ENCODE measurements at places on chromosomes 2 and 18.

DNA sequence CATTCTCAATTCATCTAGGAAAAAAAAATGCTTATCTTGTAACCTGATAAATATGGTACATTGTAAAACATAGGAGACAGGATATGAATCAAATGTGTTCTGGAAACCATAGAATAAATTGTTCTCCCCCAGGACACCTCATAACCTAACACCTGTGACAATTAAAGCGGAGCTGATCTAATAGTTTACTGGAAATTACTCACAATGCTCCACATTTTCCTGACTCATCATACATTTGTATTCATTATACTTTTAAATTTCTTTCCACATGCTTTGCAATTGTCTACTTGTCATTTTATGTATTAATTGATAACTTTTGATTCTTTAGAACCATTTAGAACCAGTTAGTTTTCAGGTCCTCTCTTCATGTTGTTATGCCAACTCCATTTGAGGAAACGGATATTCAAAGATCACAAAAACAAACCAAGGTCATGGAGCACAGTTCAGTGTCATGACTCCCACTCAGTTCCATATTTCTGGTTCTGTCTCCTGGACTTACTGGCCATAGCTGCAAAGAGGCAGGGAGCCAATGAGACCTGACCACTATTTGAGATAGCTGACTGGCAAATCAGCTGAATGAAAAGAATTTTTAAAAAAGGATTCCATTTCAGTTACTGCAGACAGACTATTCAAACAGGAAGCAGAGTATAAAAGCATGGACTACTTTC lies 128.5 kb downstream of the CALCRL start:
- no peak for DNase-seq

DNA sequence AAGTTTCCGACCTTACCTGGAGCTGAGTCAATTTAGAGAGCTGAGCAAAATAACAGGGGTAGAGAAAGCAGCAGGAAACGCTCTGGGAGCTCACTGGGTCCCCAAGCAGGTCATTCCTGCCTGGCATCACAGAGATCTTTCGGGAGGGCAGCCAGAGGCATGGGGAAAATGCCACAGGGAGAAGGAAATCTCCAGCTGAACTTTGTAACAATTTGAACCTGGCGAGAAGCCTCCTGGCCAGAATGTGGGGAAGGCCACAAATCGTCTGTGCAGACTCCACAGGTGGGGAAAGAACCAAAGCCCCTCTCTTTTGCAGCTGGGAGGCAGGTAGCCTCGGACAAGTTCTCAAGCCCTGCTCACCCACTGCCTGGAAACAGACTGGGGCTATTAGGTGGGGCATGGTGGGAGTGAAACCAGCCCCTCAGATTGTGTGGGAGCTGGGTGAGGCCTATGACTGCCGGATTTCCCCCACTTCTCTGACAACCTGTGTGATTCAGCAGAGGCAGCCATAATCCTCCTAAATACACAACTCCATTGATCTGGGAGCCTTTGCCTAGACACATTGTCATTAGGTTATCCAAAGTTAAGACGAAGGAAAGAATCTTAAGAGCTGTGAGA lies 53.9 kb downstream of the INO80D start:
- no peak for DNase-seq

DNA sequence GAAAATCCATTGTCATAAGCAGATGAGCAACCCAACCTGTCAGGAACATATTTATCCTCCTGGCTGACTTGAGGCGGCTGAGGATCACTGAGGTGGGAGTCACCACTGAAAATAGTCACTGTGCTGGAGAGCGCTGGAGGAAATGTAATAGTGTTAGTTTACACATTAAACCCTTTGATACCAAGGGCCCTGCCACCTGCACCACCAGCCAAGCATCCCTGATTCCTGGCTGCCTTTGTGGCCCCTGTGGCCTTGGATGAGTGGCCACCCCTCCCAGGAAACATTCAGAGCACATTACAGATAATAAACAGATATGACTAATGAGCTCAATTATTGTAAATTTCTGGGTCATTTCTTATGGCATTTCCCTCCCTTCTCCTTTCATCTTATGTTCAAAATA lies 105.9 kb downstream of the LYPD1 start:
- no peak for DNase-seq

GRCh38 chr2:101012706-101013181 lies 10.7 kb downstream of the RPL31 start:
- DNase-seq: peak; percentile 71

GRCh38 chr2:188519136-188519535 lies 227.5 kb downstream of the GULP1 start:
- DNase-seq: no peak

- DNase-seq: peak; percentile 45
Measured at GRCh38 chr2:46909771-46910419, 5.7 kb downstream of the MCFD2 start.

DNA sequence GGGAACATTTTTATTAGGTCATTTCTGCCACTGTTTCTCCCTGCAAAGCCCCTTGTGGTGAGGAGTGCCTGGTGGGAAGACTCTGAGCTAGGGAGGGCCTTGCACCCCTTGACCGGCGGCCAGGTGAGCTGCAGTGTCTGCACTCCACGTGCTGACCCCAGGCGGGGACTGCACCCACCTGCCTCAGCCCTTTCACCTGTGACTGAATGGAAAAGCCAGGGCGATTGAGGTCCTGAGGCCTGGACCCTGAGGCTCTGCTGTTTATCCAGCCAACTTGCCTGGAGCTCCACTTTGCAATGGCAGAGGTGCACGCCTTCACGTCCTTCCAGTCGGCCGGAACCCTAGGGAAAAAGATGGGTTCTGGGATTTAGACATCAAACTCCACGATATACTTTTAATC lies 53.1 kb downstream of the TMEM18 start:
- DNase-seq: no peak

DNA sequence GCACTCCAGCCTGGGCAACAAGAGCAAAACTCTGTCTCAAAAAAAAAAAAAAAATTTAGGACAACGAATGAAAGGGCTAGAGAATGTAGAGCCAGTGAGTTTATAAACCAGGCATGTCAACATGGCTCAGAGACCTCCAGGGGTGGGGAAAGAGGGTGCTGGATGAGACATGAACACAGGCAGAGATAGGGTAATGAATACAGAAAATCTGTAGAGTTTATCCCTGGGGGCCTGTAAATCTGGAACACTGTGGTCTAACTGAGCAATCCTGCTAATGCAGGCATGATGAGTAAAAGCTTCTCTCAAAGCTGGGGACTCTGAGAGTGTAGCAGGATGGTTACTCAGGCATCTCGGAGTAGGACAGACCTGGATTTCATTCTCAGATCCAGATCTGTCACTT lies 59.2 kb upstream of the IGFBP2 start:
- DNase-seq: no peak

- DNase-seq: no peak
Measured at GRCh38 chr2:30436859-30437435, 10.1 kb upstream of the LCLAT1 start.

DNA sequence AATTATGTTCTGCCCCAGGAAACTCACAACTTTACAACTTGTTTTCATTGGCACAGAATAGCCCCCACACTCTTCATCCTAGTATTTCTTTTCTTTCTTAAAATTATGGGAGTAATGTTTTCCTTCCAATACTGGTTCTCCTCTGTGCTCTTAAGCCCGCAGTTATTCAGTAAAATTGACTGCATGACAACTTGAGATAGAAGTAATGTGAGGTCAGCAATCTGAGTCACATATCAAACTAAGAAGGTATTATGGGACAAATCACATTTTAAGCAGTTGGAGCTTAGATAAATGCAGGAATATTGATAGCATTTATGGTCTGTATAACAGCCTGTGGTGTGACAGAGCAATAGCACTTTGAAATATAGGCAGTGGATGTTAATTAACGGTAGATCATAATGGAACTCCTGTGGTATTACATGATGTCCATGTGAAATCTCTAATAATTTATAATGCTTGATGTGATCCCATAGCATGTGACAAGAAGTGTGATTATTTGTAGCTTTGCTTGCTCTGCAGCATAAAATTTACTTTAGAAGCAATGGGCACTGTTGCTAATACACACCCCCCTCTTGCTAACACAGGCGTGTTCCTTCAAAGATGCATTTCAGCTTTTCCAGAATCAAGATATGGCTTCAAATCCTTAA lies 351.4 kb upstream of the CDH20 start:
- DNase-seq: no peak

- DNase-seq: no peak
Measured at GRCh38 chr2:128446874-128447537, 128.3 kb upstream of the HS6ST1 start.

- DNase-seq: no peak
Measured at GRCh38 chr2:161107265-161107664, 53.0 kb upstream of the TANK start.

GRCh38 chr18:75065251-75066000 lies 143.5 kb downstream of the PTGR3 start:
- no peak for DNase-seq

GRCh38 chr18:32674491-32674890 lies 98.3 kb downstream of the KLHL14 start:
- DNase-seq: peak; percentile 73

DNA sequence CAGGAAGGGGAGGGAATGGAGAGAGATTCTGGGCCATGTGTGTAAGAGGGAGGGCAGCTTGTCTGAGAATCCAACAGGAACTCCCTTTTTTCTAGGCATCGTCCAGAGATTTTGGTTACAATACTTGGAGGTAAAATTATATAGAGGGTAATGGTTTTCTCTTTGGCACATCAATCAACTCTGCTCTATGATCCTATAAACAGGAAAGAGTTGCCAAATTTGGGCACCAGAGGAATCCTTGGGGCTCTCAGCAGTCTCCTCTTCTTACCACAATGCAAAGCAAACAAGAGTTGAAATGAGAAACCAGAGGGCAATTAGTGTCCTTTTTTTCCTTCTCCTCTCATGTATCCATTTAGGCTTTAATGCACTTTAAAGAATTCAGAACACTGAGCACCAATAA lies 243.4 kb downstream of the SLC8A1 start:
- peak; percentile 14 for DNase-seq

GRCh38 chr2:186027922-186028321 lies 289.3 kb downstream of the FSIP2 start:
- DNase-seq: no peak

GRCh38 chr2:45279356-45279755 lies 270.1 kb upstream of the SIX2 start:
- DNase-seq: no peak

- no peak for DNase-seq
Measured at GRCh38 chr2:240502059-240502429, 55.7 kb downstream of the ANKMY1 start.

DNA sequence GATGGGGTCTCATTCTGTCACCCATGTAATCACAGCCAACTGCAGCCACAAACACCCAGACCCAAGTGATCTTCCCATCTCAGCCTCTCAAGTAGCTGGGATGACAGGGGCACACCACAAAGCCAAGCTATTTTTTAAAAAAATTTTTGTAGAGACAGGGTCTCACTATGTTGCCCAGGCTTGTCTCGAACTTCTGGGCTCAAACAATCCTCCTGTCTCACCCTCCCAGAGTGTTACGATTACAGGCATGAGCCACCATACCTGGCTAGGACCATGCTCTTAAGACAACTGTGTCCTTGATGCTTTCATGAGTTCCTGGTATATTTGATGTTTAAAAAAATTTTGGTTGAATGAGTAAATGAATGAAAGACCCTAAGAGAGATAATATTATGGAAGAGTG lies 19.4 kb downstream of the ABCB11 start:
- no peak for DNase-seq

DNA sequence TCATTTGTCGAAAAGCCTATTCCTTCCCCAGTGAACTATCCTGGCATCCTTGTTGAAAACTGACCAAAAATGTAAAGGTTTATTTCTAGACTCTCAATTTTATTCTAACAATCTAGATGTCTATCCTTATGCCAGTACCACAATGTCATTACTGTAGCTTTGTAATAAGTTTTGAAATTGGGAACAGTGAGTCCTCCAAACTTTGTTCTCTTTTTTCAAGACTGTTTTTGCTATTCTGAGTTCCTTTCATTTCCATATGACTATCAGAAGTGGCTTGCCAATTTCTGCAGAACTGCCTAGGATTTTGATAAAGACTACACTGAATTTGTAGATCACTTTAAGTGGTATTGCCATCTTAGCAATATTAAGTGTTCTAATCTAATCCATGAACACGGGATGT lies 9.7 kb downstream of the STARD7 start:
- no peak for DNase-seq

DNA sequence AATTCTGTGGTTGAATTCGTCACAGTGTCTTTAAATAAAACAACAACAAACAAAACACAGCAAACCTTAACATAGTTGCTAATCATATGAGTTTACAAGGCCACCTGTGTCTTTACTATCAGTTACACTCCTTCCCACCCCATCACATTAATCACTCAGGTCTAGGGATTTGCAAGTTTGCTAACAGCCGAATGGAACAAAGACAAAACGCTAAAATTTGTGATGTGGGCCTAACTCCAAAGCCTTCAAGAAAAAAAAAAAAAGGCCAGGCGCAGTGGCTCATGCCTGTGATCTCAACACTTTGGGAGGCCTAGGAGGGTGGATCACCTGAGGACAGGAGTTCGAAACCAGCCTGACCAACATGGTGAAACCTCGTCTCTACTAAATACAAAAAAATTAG lies 566 bp upstream of the POLI start:
- DNase-seq: peak; percentile 63
